ENCODE measurements at places on chromosomes 7 and 10.
A peak's percentile ranks its signal among the peaks of the same experiment; 100 is the strongest.

GRCh38 chr10:2887391-2888070 is 179.8 kb upstream of the PFKP start:
- no peak for DNase-seq

GRCh38 chr7:28316489-28316888 is 95.8 kb upstream of the CREB5 start:
- no peak for DNase-seq

DNA sequence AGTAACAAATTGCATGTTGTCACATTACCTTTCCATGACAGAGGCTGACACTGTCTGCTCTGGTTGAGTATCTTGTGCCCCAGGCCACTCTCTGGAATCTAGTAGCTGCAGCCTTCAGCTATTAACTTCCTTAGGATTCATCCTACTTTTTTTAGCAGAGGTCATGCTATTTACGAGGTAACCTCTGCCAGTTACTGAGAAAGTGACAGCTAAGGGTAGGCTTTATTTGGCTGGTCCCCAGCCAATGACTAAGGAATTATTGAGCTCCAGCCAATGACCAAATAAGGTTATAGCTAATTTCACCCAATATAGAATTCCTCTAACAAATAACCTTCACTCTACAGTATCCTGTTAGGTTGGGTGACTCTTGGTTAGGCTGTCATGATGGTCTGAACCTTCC is 1361.7 kb downstream of the XPNPEP1 start:
- DNase-seq: no peak

GRCh38 chr7:117755136-117755535 is 118.1 kb downstream of the CTTNBP2 start:
- no peak for DNase-seq

DNA sequence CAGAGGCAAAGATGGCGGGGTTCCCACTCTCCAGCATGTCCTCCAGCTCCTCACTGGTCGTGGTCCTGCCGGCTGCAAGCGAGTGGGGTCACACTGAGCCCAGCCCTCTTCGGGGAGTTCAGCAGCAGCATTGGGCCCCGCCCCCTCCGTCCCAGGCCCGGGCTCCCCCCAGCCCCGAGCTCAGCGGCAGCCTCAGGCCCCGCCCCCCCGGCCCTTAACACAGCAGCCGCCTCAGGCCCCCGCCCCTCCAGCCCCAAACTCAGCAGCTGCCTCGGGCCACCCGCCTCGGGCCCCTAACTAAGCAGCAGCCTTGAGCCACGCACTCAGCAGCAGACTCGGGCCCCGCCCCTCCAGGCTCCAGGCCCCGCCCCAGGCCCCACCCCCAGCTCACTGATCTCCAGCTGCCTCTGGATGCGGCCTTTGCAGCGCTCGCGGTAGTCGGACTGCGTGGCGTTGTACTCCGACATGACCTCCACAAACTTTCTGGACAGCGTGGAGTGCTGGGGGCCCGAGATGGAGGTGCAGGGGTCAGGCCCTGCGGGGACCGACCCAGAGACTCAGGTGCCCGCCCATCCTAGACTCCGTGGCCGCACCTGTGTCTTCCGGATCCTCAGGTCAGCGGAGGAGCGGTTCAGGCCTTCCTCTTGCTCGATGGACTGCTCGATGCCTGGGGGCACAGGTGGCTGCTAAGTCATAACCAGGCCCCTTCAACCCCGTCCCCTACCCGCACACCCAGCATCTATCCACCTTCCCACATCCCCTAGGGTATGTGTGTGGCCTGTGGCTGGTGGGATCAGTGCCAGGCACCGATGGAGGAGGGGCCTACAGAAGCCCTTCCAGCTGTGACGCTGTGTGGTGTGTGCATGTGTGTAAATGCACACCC is 15.5 kb downstream of the STX1A start:
- peak; percentile 94 for DNase-seq

GRCh38 chr10:61542596-61542995 is 89.4 kb upstream of the TMEM26 start:
- no peak for DNase-seq

- peak; percentile 59 for DNase-seq
Measured at GRCh38 chr10:104328896-104329710, 9.2 kb downstream of the ITPRIP start.

DNA sequence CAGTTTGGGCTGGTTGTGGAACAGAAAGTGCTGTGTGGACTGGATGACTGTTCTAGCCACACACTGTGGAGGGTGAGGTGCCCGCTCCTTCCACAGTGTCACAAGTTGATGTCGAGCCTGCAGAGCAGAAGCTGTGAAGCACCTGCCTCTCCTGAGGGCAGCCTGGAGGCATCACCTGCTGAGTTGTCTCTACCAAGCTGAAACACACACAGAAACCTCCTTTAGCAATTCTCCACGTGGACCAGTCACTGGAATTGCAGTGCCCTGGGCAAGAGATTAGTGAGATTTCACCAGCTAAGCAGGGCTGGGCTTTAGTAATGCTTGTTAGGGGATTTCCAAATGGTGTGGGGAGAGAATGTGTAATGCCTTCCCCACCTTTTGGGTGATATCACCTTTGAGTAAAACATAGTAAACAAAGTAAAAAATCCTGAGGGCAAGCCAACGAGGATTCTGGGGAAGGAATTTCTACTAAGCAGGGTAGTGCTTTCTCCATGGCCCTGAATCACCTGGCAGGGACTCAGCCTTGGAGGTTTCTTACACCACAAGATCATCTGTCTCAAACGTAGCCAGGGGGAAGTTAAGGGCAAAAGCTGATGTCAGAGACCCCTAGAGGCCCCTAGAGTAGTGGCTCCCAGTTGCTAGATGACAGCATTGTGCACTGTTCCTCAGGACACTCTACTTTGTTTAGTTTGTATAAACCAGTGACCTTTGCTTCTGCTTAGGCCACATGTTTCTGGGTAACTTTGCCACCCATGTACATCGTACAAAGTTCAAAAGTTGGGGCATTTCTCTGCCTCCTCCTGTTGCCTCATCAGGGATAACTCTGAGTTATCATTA is 233.1 kb upstream of the IGFBP3 start:
- peak; percentile 11 for DNase-seq

DNA sequence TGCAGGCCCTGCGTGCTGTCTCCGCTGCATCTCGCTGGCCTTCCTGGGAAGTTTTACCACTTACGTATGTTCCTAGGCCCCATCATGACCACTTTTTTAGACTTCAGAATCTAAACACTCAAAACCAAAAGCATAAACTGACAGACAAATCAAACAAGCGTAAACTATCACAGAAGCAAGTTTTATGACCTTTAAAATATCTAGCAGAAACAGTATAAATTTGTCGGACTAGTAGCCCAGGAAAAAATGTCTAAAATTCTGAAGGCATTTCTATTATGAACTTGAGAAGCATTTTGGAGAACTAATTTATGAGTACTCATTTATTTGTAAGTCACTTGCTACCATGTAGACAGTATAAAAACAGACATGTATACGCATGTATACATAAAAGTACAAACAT is 10.6 kb downstream of the LRRC27 start:
- no peak for DNase-seq

DNA sequence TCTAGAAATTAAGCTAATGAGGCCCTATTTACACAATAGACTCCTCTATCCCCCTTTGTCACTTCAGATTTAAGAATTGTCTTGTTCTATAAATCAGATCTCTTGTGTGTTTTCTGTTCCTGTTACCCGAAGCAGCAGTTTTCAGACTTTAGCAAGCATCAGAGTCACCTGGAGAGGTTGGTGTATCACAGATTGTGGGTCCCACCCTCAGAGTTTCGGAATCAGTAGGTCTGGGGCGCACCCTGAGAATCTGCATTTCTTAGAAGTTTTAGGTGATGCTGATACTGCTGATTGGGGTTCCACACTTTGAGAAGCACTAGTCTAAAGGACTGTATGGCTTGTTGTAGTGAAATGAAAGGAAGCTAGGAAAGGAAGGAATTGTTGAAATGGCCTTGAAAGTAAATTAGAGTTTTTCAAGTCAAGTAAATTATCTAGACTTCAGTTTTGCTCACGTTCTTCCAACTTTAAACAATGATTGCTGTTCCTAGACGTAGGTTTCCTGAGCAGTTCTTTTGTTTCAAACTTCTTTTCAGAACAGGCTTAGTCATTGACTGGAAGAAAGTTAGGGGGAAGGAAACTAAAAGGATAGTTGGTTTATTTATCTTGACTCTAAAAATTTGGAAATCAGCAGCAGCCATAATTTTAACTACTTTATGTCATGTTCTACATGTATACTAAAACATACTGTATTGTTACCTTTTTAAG is 15.7 kb downstream of the BPGM start:
- DNase-seq: no peak

- no peak for DNase-seq
Measured at GRCh38 chr7:129848436-129848835, 104.3 kb downstream of the UBE2H start.

DNA sequence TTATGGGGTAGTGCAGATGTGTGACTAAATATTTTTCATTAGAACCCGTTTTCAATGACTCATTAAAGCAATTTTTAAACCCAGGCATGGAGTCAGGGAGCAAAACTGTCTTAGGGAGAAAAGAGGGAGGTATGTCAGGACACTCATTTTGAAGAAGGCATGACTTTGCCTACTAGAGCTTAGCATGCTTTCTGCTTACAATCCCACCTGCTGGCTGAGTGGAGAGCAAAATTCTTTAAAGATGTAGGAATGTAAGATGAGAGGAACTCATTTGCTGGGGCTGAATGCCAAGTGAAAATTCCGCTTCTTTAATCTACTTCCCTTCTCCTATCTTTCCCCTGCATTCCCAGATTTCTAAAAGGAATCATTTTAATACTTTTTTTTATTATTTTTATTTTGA is 232.6 kb downstream of the GALNT17 start:
- no peak for DNase-seq

- peak; percentile 2 for DNase-seq
Measured at GRCh38 chr7:143850682-143851081, 51.3 kb downstream of the TCAF1 start.
